ENCODE measurements at places on chromosomes 2 and 18. TPM values are rescaled to one million over a fixed set of nuclear protein-coding genes. Genes with fewer than 3 reads are reported as not detected.

ERCC3 gene
- total RNA-seq: 40.7 TPM

PRR30 gene
- total RNA-seq: not detected

NT5DC4 gene
- 0.33 TPM for total RNA-seq

AAMP gene
- total RNA-seq: 111 TPM

Measured in smooth muscle cell of the pulmonary artery (primary cell).